HCT116 (cell line): ENCODE measurements at places on chromosomes 16 and 17. TPM values are rescaled to one million over a fixed set of nuclear protein-coding genes. Genes with fewer than 3 reads are reported as not detected.

GRCh38 chr17:80959330-80960036, 32.2 kb upstream of the CHMP6 start:
- peak overlapping the region; percentile 22; the same call in 1 of the 2 replicates for H3K27ac ChIP-seq
- no peak for DNase-seq
- H3K4me3 ChIP-seq = no peak overlapping the region
- H3K36me3 ChIP-seq = no peaks in the 10 kb centered on the region; the same call in 1 of the 2 replicates
- H3K27me3 ChIP-seq = no peaks in the 10 kb centered on the region

DNA sequence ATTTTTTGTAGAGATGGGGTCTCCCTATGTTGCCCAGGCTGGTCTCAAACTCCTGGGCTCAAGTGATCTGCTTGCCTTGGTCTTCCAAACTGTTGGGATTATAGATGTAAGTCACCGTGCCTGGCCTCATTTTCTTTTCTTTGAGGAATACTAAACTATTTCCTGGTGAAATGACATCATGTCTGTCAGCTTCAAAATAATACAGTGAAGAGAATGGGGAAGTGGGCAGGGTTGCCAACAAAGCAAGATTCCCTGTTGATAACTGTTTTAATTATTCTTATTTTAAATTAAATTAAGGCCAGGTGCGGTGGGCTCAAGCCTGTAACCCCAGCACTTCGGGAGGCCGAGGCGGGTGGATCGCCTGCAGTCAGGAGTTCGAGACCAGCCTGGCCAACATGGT, 21.1 kb downstream of the PIPOX start:
- no peaks in the 10 kb centered on the region for H3K27me3 ChIP-seq
- H3K4me1 ChIP-seq = no peaks in the 10 kb centered on the region
- DNase-seq = no peak
- H3K4me3 ChIP-seq = no peak overlapping the region
- no peaks in the 10 kb centered on the region for H3K36me3 ChIP-seq
- H3K27ac ChIP-seq = no peak overlapping the region

- no peaks in the 10 kb centered on the region for H3K36me3 ChIP-seq
- no peaks in the 10 kb centered on the region for H3K27me3 ChIP-seq
- no peak for DNase-seq
Observed at GRCh38 chr16:2959206-2959605, 4.9 kb upstream of the KREMEN2 start.

DNA sequence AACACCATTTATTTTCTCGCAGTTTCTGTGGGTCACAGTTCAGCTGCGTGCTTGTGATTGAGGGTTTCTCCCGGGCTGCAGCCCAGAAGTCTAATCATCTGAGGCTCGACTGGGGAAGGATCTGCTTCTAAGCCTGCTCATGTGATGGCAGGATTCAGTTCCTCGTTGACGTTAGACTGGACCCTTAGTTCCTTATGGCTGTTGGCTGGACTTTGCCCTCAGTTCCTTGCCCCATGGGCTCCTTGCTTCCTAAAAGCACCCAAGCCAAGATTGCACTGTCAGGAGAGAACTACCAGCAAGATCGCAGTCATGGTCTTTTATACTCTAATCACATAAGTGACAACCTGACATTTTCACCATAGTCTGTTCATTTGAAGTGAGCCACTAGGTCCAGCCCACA, 250.0 kb downstream of the PRKCA start:
- no peak overlapping the region for H3K4me3 ChIP-seq
- H3K36me3 ChIP-seq = no peaks in the 10 kb centered on the region
- no peaks in the 10 kb centered on the region for H3K27me3 ChIP-seq
- H3K27ac ChIP-seq = peak overlapping the region; percentile 61
- DNase-seq = no peak
- peaks cover 62% of the 10 kb centered on the region for H3K4me1 ChIP-seq

DNA sequence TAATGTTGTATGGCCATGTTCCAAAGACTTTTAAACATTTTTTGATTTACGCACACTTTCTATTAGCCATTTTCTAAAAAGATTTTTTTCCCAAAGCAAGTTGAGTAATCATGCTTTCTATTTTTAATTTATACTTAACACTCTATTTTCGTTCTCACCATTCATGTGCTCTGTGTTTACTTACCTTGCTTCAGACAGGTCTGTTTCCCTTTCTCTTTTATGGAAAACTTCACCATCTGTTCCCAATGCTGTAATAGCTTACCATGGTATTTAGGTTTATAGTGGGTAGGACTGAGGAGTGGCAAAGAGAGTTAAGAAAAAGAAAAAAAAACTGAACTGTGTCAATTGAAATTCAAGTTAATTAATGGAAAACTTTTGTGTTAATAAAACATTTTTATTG, 37.5 kb upstream of the KCNJ16 start:
- no peaks in the 10 kb centered on the region for H3K4me1 ChIP-seq
- no peak for DNase-seq
- no peaks in the 10 kb centered on the region for H3K27me3 ChIP-seq
- no peak overlapping the region for H3K27ac ChIP-seq
- no peak overlapping the region for H3K4me3 ChIP-seq

GRCh38 chr17:42135664-42136653, 13.4 kb downstream of the HSPB9 start:
- H3K27ac ChIP-seq = no peak overlapping the region
- H3K4me1 ChIP-seq = no peaks in the 10 kb centered on the region
- DNase-seq = peak; percentile 7
- H3K27me3 ChIP-seq = no peaks in the 10 kb centered on the region

DNA sequence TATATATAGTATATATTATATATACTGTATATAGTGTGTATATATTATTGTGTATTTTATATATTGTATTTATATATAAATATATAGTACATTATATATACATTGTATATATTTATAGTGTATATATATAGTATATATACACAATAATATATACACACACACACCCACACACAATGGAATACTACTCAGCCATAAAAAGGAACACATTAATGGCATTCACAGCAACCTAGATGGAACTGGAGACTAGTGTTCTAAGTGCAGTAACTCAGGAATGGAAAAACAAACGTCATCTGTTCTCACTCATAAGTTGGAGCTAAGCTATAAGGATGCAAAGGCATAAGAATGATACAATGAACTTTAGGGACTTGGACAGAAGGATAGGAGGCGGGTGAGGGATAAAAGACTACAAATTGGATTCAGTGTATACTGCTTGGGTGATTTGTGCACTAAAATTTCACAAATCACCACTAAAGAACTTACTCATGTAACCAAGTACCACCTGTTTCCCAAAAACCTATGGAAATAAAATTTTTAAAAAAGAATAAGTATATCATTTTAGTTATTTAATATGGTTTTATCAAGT, 201.9 kb upstream of the CDH11 start:
- H3K4me3 ChIP-seq = no peak overlapping the region
- DNase-seq = no peak
- H3K27ac ChIP-seq = no peak overlapping the region
- no peaks in the 10 kb centered on the region for H3K27me3 ChIP-seq
- no peaks in the 10 kb centered on the region for H3K36me3 ChIP-seq

GRCh38 chr17:53949473-53950090, 126.9 kb downstream of the KIF2B start:
- no peak for DNase-seq
- no peak overlapping the region for H3K4me3 ChIP-seq
- H3K4me1 ChIP-seq = no peaks in the 10 kb centered on the region
- no peaks in the 10 kb centered on the region for H3K27me3 ChIP-seq
- no peak overlapping the region for H3K27ac ChIP-seq
- no peaks in the 10 kb centered on the region for H3K36me3 ChIP-seq

GRCh38 chr17:35766903-35767510, 6.3 kb downstream of the C17orf50 start:
- no peak for DNase-seq
- H3K4me1 ChIP-seq = peaks cover 5% of the 10 kb centered on the region; the same call in 1 of the 2 replicates
- no peak overlapping the region for H3K4me3 ChIP-seq
- no peak overlapping the region for H3K27ac ChIP-seq

DNA sequence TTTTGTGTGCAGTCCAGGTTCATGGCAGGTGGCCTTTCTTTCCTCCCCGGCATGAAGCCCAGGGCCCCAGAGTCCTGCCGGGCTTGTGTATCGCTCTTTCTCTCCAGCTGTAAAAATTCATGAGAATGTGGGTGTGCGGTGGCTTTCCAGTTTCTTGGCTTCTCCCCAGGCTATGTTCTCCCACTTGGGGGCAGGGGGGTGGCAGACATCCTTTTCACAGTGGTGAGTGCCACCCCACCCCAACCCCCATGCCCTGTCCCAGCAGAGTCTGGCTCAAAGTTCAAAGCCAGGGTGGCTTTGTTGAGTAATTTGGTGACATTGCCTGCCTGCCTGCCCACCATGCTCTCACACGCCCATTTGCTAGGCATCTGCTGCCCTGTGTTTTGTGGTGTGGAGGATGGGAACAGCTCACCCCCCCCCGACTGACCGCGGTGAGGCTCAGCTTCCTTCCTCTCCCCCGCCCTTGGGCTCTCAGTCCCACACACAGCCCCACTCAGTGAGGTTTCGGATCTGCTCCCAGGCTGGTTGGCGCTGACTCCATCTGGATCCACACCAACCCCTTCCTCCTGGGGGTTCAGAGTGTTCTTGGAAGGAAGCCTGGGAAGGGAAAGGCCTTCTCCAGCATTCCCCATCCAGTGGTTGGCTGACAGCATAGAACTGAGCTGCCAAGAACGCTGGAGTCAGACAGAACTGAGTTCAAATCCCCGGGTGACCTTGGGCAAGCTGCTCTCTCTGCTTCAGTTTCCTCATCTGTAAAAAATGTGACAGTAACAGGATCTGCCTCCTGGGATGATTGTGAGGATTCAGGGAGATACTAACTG, 36.0 kb downstream of the CHD9 start:
- H3K4me3 ChIP-seq = no peak overlapping the region
- H3K4me1 ChIP-seq = peaks cover 32% of the 10 kb centered on the region
- no peaks in the 10 kb centered on the region for H3K36me3 ChIP-seq
- H3K27me3 ChIP-seq = no peaks in the 10 kb centered on the region

- H3K27ac ChIP-seq = no peak overlapping the region
- no peak overlapping the region for H3K4me3 ChIP-seq
- no peak for DNase-seq
- H3K4me1 ChIP-seq = peaks cover 20% of the 10 kb centered on the region
Observed at GRCh38 chr17:81404558-81405165, 9.4 kb downstream of the BAHCC1 start.

DNA sequence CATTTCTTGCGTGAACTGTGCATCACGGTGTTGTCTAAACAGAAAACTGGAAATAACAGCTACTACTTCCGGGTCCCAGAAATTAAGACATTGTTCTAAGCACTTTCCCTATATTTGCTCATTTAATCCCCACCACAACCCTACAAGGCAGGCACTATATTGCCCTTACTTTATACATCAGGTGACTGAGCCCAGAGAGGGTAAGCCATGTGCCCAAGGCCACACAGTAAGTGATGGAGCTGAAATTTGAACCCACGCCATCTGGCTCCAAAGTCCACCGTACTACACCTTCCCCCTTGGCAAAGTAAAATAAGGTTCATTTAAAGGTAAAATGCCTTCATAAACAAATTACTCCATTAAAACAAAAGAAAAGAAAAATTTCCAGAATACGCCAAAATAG, 33.2 kb downstream of the COTL1 start:
- H3K4me1 ChIP-seq = no peaks in the 10 kb centered on the region
- H3K27ac ChIP-seq = no peak overlapping the region
- no peak overlapping the region for H3K4me3 ChIP-seq
- no peak for DNase-seq
- no peaks in the 10 kb centered on the region for H3K27me3 ChIP-seq

GRCh38 chr17:50660042-50660886, 25.6 kb downstream of the ABCC3 start:
- no peaks in the 10 kb centered on the region for H3K36me3 ChIP-seq
- H3K27me3 ChIP-seq = no peaks in the 10 kb centered on the region
- H3K27ac ChIP-seq = peak overlapping the region; percentile 96

- no peaks in the 10 kb centered on the region for H3K4me1 ChIP-seq
- no peak overlapping the region for H3K4me3 ChIP-seq
- DNase-seq = no peak
- H3K27ac ChIP-seq = no peak overlapping the region
- H3K36me3 ChIP-seq = no peaks in the 10 kb centered on the region
Observed at GRCh38 chr17:2176499-2177169, 121.7 kb downstream of the HIC1 start.

- H3K4me3 ChIP-seq = no peak overlapping the region
- no peaks in the 10 kb centered on the region for H3K4me1 ChIP-seq
- no peaks in the 10 kb centered on the region for H3K27me3 ChIP-seq
- no peaks in the 10 kb centered on the region for H3K36me3 ChIP-seq
- DNase-seq = no peak
Observed at GRCh38 chr16:19749571-19750080, 31.6 kb downstream of the IQCK start.

DNA sequence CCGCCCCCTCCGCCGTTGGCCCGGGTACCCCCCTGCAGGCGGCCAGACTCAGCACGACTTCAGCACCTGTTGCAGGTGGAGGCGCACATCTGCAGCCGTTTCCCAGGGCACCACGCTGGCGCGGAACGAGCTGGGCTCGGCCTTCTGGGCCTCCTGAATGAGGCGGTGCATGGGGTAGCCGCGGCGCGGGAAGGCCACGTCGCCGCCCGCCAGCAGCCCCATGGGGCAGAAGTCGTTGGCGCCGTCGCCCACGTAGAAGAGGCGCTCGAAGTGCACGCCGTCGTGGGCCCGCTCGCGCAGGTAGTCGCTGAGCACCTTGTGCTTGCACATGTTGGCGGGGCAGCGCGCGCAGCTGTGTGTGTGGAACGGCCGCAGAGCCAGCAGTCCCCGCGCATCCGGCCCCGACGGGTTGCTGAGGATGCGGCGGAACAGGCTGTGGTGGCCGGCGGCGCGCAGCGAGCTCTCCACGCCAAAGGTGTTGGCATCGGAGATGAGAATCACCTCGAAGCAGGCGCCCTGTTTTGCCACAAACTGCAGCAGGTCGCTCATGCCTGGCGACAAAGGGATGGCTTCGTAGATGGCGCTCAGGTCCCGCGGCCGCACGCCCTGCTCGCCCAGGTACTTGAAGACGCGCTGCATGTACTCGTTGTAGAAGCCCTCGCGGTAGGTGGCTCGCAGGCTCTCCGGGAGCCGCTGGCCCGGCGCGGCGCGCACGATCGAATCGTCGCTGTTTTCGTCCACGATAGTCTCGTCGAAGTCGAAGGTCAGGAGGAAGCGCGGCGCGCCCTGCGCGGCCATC, 6.2 kb downstream of the PHOSPHO1 start:
- no peak overlapping the region for H3K4me3 ChIP-seq
- H3K27ac ChIP-seq = no peak overlapping the region
- H3K36me3 ChIP-seq = no peaks in the 10 kb centered on the region
- H3K27me3 ChIP-seq = no peaks in the 10 kb centered on the region
- peaks cover 2% of the 10 kb centered on the region; the same call in 1 of the 2 replicates for H3K4me1 ChIP-seq

- no peaks in the 10 kb centered on the region for H3K27me3 ChIP-seq
- no peaks in the 10 kb centered on the region for H3K36me3 ChIP-seq
- H3K4me1 ChIP-seq = no peaks in the 10 kb centered on the region
- H3K27ac ChIP-seq = no peak overlapping the region
- DNase-seq = no peak
- H3K4me3 ChIP-seq = no peak overlapping the region
Observed at GRCh38 chr17:27109346-27109745, 184.6 kb upstream of the WSB1 start.

DNA sequence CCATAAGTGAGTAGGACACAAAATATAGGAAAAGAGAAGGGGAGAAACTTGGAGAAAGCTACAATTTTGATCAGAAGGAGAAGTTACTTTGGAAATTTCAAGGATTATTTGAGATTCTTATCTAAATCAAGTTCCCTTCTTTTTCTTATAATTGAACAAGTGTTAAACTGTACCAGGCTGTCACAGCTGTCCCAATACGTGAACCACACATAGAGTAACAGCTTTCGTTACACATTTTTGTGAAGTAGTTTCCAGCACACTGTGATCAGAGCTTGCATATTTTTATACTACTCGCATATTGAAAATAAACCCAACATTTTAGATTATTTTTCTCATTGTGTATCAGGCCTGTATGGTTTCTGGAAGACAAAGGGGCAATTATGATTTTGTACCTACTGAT, 412.8 kb upstream of the PSMD7 start:
- no peak for DNase-seq
- H3K27ac ChIP-seq = no peak overlapping the region
- no peaks in the 10 kb centered on the region for H3K36me3 ChIP-seq
- H3K4me1 ChIP-seq = no peaks in the 10 kb centered on the region

ASPHD1 gene
- total RNA-seq = 18.4 TPM

FOXC2 gene
- 0.22 TPM for total RNA-seq

TEKT1 gene
- not detected for total RNA-seq

KRTAP3-1 gene
- total RNA-seq = not detected
